ENCODE measurements at places on chromosomes 4 and X. TPM values are rescaled to one million over a fixed set of nuclear protein-coding genes. Genes with fewer than 3 reads are reported as not detected.

GRCh38 chr4:87281603-87282002 is 41.1 kb downstream of the HSD17B13 start:
- H3K4me3 ChIP-seq, result no peak overlapping the region
- no peaks in the 10 kb centered on the region for H3K4me1 ChIP-seq
- no peak for DNase-seq
- no peaks in the 10 kb centered on the region for H3K27me3 ChIP-seq
- H3K36me3 ChIP-seq, result peaks cover 14% of the 10 kb centered on the region

The TMPRSS11B gene
- not detected for total RNA-seq

- no peak overlapping the region for H3K27ac ChIP-seq
- peaks cover 21% of the 10 kb centered on the region for H3K27me3 ChIP-seq
- no peak overlapping the region for H3K4me3 ChIP-seq
- DNase-seq, result no peak
- H3K36me3 ChIP-seq, result no peaks in the 10 kb centered on the region
- H3K4me1 ChIP-seq, result peaks cover 7% of the 10 kb centered on the region
Observed at GRCh38 chr4:15930314-15930713, 8.2 kb downstream of the FGFBP1 start.

The CLIC2 gene
- total RNA-seq, result 5.0 TPM

DNA sequence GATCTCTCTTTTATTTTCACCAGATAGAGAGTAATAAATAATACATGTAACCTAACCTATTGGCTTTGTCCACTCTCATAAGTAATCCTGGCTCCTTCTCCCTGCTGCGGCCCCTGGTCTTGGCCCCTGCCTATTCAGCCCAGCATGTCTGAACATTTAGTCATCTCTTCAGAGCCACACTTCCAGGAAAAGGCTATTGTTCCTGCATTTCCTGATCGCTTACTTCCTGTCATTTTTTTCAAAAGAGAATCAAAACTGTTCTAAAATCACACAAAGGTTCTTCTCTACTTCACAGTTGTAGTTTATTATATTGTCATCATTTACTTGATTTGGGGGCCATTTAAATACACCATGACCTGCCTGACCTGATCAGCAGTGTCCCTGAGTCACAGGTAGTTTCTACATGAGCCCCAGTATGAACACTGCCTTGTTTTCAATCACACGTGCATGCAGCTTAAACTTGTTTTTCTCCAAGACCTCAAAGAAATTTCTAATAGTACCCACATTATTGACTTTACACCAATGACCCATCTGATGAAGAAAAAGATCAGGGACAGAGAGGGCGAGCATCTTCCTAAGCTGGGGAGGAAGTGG is 47.4 kb upstream of the KDR start:
- no peak for DNase-seq
- H3K4me3 ChIP-seq, result no peak overlapping the region
- H3K36me3 ChIP-seq, result no peaks in the 10 kb centered on the region
- H3K4me1 ChIP-seq, result no peaks in the 10 kb centered on the region
- H3K27me3 ChIP-seq, result peaks cover 15% of the 10 kb centered on the region

DNA sequence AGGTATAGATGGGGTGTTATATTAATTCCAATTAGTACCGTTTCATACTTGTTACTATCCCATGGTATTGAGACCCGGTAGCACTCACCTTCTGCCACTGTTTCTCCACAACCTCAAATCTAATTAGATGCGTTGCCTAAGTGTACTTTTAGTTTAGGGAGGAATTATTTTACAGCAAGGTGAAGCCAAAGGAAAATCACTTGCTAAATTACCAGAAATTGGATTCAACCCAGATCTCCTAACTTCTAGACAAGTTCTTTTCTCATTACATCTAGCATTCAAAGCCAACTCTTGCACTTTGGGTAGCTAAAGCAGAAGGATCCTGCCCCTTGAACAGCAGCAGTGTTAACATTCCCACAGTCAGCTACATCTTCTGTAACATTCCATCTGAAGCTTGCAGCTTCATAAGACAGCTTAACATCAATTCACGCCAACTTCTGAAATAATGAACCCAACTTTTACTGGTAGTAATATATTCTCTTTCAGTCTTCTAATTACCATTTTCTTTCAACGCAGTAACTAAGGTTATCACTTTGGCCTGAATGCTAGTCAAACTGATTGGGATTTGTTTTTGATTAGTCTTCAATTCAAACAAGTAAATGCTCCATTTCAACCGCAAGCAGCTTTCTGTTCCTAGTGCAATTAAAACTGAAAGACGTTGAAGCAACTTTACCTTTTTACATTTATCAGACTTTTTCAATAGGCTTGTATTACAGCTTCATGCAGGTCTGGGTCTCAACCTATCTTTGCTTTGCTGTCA is 934 bp upstream of the SEC31A start:
- H3K27me3 ChIP-seq, result no peaks in the 10 kb centered on the region
- peaks cover 61% of the 10 kb centered on the region for H3K4me1 ChIP-seq
- DNase-seq, result no peak

- no peaks in the 10 kb centered on the region for H3K4me1 ChIP-seq
- H3K27ac ChIP-seq, result no peak overlapping the region
- no peak overlapping the region for H3K4me3 ChIP-seq
- DNase-seq, result no peak
- no peaks in the 10 kb centered on the region for H3K36me3 ChIP-seq
Observed at GRCh38 chrX:18895189-18895951, 88.5 kb downstream of the PHKA2 start.

- H3K27ac ChIP-seq, result no peak overlapping the region
- no peaks in the 10 kb centered on the region for H3K4me1 ChIP-seq
- H3K4me3 ChIP-seq, result no peak overlapping the region
- H3K27me3 ChIP-seq, result no peaks in the 10 kb centered on the region
Observed at GRCh38 chr4:66219401-66219800, 549.1 kb upstream of the EPHA5 start.

Data from activated T-cell treated with anti-CD3 and anti-CD28 coated beads, Interleukin-2, amount 50 U/mL, for 72 hours (primary cell).